ENCODE measurements at places on chromosomes 1 and 21.

DNA sequence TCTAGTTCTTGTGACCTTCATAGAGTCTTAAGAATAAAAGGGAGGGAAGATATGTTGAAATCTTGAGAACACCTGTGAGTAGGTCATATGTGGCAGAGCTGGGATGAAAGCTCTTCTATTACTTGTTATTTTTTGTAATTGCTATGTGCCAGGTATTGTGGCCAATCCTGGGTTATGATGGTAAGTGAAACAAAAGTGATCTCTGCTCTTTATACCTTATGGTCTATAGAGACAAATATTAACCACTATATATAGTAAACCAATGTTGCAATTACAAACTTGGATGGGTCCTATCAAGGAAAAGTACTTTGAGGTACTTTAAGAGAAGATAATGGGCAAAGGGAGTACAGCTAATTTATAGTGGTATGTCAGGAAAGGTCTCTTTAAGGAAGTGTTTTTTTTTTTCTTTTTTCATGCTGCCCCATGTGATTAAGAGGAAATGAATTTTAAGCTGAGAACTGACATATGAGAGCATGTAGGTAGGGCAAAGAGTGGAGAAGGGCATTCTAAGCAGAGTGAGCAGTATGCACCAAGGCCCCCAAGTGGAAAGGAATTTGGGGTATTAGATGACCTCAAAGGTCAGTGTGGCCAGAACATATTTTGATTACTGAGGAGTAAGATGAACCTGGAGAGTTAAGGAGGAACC is 43.3 kb downstream of the POU2F1 start:
- no peak for DNase-seq

- no peak for DNase-seq
Observed at GRCh38 chr1:57770772-57771171, 346.9 kb upstream of the DAB1 start.

DNA sequence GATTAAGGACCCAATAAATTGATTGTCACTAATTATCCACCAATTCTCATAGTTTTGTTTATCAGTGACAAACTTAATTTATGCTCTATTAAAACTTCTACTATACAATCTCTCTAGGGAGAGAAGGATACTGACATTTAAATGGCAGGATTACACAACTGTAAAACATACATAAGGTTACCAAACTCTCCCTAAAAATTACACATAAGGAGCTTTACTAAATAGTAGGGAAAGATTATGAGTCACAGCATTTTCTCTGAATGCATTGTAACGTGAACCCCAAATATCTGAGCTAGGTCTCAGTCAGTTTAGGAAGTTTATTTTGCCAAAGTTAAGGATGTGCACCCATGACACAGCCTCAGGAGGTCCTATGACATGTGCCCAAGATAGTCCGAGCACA is 2140.6 kb downstream of the NCAM2 start:
- DNase-seq, result no peak

- no peak for DNase-seq
Observed at GRCh38 chr1:50936321-50936720, 23.7 kb downstream of the FAF1 start.

GRCh38 chr1:157249739-157250138 is 111.5 kb upstream of the ETV3 start:
- no peak for DNase-seq

GRCh38 chr21:38849776-38850175 is 44.0 kb downstream of the ETS2 start:
- no peak for DNase-seq

- no peak for DNase-seq
Observed at GRCh38 chr1:185790194-185790735, 56.1 kb downstream of the HMCN1 start.

- no peak for DNase-seq
Observed at GRCh38 chr1:1669468-1670440, 10.9 kb upstream of the CDK11B start.

- DNase-seq, result no peak
Observed at GRCh38 chr1:9019896-9020295, 6.3 kb downstream of the SLC2A7 start.

DNA sequence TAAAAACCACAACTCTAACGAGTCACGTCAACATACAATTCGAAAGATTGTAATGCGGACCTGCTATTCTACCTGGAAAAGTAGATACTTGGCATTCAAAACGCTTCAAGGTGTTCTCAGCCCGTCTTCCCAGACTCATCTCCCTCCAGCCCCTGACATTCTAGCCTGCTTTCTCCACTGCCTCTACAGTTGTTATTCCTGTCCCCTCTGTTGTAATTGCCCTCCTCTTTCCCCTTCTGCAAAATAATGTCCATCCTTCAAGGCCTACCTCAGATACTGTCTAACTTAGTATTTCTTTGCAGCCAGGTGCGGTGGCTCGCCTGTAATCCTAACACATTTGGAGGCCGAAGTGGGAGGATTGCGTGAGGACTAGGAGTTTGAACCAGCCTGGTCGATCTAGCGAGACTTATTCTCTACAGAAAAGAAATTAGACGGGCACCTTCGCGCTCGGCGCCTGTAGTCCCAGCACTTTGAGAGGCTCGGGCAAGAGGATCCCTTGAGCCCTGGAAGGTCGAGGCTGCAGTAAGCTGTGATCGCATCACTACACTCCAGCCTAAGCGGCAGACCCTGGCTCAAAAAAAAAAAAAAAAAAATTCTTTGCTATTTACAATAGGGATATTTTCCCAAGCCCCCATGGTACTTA is 756 bp upstream of the RBM34 start:
- no peak for DNase-seq

GRCh38 chr1:158186180-158186579 is 5.5 kb downstream of the CD1D start:
- DNase-seq, result no peak

DNA sequence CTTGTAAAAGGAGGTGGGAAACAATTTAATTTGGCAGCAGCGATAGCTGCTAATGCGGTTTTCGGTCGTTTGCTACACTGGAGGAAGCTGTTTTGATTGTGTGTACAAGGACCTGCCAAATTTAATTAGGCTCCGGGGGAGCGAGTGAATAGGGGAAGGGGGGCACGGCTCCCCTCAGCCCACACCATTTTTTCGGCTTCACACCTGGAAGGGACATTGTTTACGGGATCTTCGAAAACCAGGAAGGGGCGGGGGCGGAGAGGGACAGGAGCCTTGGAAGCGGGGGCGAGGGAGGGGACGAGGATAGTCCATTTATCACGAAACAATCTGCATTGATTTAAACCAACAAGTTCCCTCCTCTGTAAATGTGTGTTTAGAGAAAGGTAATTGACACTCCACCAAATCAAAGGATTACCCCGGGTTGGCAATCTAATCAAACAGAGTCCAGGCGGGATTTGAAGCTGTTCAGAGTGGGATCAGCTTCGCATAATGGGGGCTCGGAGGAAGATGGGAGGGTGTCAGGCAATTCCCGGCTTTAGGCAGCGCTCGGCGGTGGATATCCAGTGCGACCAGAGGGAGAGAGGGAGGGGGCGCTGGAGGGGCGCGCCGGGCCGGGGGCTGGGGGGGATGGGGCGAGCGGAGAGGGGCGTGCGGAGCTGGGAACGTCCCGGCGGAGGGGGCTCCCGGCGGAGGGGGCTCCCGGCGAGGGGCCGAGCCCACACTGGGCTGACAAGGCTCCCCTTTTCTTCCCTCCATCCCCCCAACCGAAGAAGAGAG is 9.8 kb downstream of the PAX7 start:
- no peak for DNase-seq

- no peak for DNase-seq
Observed at GRCh38 chr21:42975886-42976608, 1.7 kb downstream of the PKNOX1 start.

- no peak for DNase-seq
Observed at GRCh38 chr1:15975358-15975804, 520 bp downstream of the ZBTB17 start.

DNA sequence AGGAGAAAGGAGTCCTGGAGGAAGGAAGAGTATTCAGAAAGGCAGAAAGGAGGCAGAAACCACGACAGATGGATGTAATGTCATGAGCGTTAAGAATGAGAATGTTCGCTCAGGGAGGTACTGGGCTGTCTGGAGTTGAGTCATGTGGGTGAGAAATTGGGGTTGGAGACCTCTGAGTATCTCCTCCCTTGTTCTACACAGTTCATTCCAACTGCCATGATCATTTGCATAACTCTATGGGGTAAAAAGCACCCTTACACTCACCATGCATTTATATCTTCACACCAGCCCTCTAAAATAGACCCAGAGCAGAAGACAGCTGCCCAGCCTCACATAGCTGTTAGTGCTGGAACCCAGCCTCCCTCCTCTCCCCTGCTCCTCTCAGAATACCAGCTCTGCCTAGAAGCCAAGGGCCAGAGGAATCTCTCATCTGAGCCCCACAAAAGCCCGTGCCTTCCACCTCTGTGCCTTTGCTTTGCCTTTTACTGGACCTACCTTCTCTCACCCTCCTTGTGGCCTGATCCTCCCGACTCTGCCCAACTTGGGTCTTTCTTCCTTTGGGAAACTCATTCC is 85.2 kb downstream of the BEND5 start:
- no peak for DNase-seq

DNA sequence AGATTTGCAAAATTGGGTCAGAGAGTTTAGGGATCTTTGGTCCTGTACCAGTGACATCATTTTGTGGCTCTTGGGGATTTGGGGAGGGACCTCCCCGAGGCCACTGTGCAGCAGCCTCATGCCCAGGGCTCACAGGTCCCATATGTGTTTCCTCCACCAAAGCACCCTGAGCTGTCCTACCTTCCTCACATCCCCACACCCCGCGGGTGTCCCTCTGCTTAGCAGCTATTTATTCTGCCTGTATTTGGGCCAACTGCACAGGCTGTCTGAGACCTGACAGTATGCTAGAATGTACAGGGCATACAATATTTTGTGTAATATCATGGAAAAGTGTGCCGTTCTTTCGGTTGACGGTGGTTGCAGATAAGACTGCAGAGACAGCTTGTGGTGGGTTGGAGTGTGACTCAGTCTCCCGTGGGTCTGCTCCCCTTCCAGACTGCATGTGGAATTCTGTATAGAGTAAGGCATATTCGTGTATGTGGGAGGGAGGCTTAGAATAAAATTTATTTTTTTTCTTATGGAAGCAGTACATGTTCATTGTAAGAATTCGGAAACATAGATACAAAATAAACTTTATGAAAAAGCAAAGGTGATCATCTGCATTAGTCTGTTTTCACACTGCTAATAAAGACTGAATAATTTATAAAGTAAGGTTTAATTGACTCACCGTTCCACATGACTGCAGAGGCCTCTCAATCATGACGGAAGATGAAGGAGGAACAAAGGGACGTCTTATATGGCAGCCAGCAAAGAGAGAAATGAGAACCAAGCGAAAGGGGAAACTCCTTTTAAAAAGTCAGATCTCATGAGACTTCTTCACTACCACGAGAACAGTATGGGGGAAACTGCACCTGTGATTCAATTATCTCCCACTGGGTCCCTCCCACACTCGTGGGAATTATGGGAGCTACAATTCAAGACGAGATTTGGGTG is 84.4 kb downstream of the ADARB1 start:
- DNase-seq, result no peak

- no peak for DNase-seq
Observed at GRCh38 chr21:46597896-46598343, 7.0 kb downstream of the S100B start.

DNA sequence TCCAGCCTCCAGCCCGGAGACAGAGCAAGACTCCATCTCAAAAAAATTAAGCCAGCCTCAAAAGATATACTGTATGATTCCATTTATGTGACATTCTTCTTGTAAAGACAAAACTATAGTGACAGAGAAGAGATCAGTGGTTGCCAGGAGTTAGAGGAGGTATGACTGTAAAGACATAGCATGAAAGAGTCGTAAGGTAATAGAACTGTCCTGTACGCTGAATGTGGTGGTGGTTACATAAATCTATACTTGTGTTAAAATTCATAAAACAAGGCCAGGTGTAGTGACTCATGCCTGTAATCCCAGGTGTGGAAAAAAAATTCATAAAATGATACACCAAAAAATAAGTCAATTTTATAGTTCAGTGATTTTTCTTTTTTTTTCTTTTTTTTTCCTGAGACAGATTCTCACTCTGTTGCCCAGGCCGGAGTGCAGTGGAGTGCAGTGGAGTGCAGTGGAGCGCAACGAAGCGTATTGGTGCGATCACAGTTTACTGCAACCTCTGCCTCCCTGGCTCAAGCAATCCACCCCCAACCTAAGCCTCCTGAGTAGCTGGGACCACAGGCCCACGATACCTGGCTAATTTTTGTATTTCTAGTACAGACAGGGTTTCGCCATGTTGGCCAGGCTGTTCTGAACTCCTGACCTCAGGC is 84.9 kb upstream of the CXADR start:
- no peak for DNase-seq

DNA sequence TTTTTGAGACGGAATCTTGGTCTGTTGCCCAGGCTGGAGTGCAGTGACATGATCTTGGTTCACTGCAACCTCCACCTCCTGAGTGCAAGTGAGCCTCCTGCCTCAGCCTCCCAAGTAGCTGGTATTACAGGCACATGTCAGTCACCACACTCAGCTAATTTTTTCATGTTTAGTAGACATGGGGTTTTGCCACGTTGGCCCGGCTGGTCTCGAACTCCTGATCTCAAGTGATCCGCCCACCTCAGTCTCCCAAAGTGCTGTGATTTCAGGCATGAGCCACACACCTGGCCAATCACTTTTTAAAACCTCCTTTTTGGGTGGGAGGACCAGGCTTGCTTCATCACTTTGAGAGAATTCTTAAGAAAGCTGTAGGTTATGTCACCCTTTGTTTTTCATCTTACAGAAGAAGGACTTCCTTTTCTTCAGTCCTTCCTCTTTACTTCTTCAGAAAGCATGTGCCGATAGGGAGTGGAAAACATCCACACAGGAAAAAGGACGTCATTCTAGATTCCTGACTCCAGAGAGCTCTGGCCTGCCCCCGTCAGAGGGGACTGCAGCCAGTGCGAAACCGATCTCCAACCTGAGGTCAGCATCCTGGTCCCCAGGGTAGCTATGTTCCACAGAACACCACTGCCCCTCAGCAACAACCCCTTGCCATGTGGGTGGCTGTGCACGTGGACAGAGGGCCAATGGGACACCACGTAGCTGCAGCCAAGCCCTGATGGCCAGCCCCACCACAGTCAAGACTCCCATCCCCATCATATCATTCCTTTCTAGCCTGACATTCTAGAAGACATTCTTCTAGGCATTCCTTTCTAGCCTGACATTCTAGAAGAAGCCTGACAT is 21.9 kb downstream of the NCF2 start:
- DNase-seq, result no peak

GRCh38 chr1:93554883-93555872 is 107.3 kb downstream of the FNBP1L start:
- DNase-seq, result no peak

- DNase-seq, result peak; percentile 24
Observed at GRCh38 chr1:156347331-156347730, 9.0 kb downstream of the TSACC start.

GRCh38 chr21:15875286-15875685 is 145.5 kb downstream of the USP25 start:
- DNase-seq, result no peak

- no peak for DNase-seq
Observed at GRCh38 chr1:25820247-25821111, 725 bp downstream of the MTFR1L start.

GRCh38 chr1:42145389-42145716 is 7.9 kb upstream of the GUCA2B start:
- no peak for DNase-seq

DNA sequence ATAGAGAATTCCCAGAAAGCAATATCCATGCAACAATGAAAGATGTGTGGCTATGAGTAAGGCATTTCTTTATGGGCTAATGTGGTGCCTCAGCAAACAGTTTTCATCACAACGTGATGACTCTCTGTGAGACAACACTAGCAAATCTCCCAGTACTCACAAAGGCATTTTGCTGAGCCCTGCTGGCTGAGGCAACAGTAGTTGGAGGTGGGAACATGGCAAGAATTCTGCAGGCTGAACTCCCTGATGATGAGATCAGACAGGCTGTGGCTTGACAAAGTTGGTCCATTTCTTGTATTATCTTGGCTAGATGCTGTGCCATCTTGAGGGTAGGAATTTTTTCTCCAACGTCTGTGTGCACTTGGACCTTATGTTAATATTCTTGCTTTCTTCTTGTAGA is 24.6 kb downstream of the PROX1 start:
- DNase-seq, result no peak

Data from HS-5 (cell line).